ENCODE measurements at places on chromosomes 1 and 21. TPM values are rescaled to one million over a fixed set of nuclear protein-coding genes. Genes with fewer than 3 reads are reported as not detected.

GRCh38 chr1:10824821-10825540 is 28.5 kb upstream of the CASZ1 start:
- peaks cover 23% of the 10 kb centered on the region for H3K4me1 ChIP-seq
- H3K36me3 ChIP-seq = no peaks in the 10 kb centered on the region
- H3K27me3 ChIP-seq = no peaks in the 10 kb centered on the region
- peak overlapping the region; percentile 33 for H3K4me3 ChIP-seq
- peak overlapping the region; percentile 83 for H3K27ac ChIP-seq

- DNase-seq = no peak
- no peak overlapping the region for H3K4me3 ChIP-seq
- H3K27ac ChIP-seq = no peak overlapping the region
- H3K36me3 ChIP-seq = no peaks in the 10 kb centered on the region
- H3K27me3 ChIP-seq = no peaks in the 10 kb centered on the region
Observed at GRCh38 chr1:111569913-111570312, 49.7 kb upstream of the RAP1A start.

DNA sequence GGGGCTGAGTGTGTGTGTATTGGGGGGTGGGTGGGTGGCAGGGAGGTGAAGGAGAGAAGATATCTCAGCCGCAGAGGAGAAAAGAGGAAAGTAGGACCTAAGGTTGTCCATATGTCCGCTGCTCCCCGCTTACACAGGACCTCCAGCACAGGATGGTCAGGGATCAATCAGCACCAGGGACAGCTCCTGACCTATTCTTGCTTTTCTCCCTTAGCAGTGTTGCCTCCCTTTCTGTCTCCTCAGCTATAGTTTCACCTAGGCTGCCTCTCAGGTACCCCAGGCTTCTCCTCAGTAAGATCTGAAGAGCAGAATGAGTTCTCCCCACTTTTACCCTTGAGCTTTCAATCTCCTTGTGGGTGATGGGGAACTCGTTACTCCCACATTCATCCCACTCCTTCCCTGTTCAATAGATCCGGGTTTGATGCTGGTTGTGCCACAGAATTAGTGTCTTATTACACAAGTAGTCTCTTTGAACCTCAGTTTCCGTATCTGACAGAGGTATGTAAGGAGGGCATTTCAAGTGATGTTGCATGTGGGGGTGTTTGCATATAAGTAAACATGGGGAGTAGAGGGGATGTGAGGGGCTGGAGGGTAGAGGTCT is 1.4 kb upstream of the DPH2 start:
- peaks cover 14% of the 10 kb centered on the region for H3K4me1 ChIP-seq
- peaks cover 8% of the 10 kb centered on the region for H3K36me3 ChIP-seq
- H3K27ac ChIP-seq = no peak overlapping the region
- H3K4me3 ChIP-seq = no peak overlapping the region
- no peaks in the 10 kb centered on the region for H3K27me3 ChIP-seq

- H3K4me3 ChIP-seq = no peak overlapping the region
- H3K36me3 ChIP-seq = no peaks in the 10 kb centered on the region
- H3K27ac ChIP-seq = peak overlapping the region; percentile 8
- H3K27me3 ChIP-seq = no peaks in the 10 kb centered on the region
- H3K4me1 ChIP-seq = no peaks in the 10 kb centered on the region
Observed at GRCh38 chr1:25688390-25689119, 72.0 kb downstream of the MAN1C1 start.

DNA sequence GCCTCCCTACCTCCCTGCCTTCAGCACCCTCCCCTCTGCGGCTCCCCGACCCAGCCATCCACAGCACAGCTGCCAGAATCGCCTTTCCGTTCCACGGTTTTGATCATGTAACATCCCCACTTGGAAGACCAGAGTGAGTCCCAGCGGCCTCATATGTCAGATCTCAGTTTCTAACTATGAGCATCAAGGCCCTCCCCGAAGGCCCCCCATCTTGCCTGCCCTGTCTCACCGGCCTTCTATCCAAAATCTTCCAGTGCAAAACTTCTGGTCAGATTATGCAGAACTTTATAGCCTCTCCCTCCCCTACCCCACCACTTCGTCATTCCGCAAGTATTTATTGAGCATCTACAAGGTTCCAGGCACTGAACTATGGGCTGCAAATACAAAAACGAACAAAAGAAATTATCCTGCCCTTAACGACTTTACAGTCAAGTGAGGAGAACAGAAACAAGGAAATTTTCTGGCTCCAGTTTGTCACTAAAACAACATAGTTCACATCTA is 20.3 kb upstream of the LMX1A start:
- peaks cover 17% of the 10 kb centered on the region for H3K4me1 ChIP-seq
- H3K4me3 ChIP-seq = peak overlapping the region; percentile 67
- H3K27ac ChIP-seq = peak overlapping the region; percentile 85
- DNase-seq = no peak

DNA sequence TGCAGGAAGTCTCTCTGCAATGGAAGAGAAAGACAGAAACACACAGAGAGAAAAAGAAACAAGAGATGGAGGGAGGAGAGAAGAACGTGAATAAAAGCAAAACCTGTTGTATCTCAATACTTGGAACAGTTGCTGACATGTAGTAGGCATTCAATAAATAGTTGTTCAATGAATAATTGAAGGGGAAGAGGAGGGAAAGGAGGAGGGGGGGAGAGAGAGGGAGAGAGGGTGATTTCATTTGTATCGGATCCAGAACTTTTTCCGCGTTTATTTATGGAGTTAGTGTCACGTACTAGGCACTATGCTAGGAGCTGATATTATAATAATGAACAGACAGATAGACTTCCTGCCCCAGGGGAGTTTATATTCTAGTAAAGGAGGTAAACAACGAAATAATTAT is 144.1 kb downstream of the OMA1 start:
- H3K4me1 ChIP-seq = no peaks in the 10 kb centered on the region
- H3K4me3 ChIP-seq = no peak overlapping the region
- no peaks in the 10 kb centered on the region for H3K36me3 ChIP-seq
- no peak for DNase-seq

- H3K27me3 ChIP-seq = no peaks in the 10 kb centered on the region
- no peak for DNase-seq
- peaks cover 48% of the 10 kb centered on the region for H3K36me3 ChIP-seq
- no peaks in the 10 kb centered on the region for H3K4me1 ChIP-seq
- no peak overlapping the region for H3K4me3 ChIP-seq
Observed at GRCh38 chr21:46211786-46212720, 16.5 kb downstream of the LSS start.

GRCh38 chr1:110328274-110328673 is 10.9 kb upstream of the RBM15 start:
- no peak overlapping the region for H3K4me3 ChIP-seq
- no peak overlapping the region for H3K27ac ChIP-seq
- no peak for DNase-seq
- no peaks in the 10 kb centered on the region for H3K27me3 ChIP-seq
- no peaks in the 10 kb centered on the region for H3K4me1 ChIP-seq

DNA sequence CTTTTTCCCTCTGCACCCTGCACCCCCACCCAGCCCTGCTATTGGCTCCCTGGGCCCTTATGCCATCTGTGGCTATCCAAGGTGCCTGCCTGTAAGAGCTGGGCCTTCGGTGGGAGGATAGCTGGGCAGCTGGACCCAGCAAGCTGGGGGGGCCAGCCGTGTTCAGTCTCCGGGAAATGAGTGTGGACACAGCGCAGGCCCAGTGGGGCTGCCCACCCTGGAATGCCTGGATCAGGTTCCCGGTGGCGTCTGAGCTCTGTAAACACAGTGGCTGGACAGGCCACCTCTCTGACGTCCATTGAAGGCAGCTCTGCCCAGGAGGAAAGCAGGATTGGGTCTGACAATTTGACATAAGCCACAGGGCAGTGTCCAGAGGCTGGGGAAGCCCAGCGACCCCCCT is 127.8 kb downstream of the FOXD2 start:
- H3K4me3 ChIP-seq = no peak overlapping the region
- peaks cover 19% of the 10 kb centered on the region for H3K4me1 ChIP-seq
- no peak for DNase-seq
- H3K36me3 ChIP-seq = no peaks in the 10 kb centered on the region

- H3K36me3 ChIP-seq = no peaks in the 10 kb centered on the region
- no peak overlapping the region for H3K4me3 ChIP-seq
- peaks cover 25% of the 10 kb centered on the region for H3K4me1 ChIP-seq
- H3K27ac ChIP-seq = no peak overlapping the region
- H3K27me3 ChIP-seq = no peaks in the 10 kb centered on the region
Observed at GRCh38 chr1:228154670-228155571, 5.2 kb downstream of the GJC2 start.

GRCh38 chr1:20184481-20184900 is 1.4 kb upstream of the UBXN10 start:
- DNase-seq = no peak
- H3K4me3 ChIP-seq = no peak overlapping the region
- no peaks in the 10 kb centered on the region for H3K27me3 ChIP-seq
- H3K27ac ChIP-seq = no peak overlapping the region
- H3K4me1 ChIP-seq = peaks cover 18% of the 10 kb centered on the region

- peaks cover 11% of the 10 kb centered on the region for H3K27me3 ChIP-seq
- no peak for DNase-seq
- no peaks in the 10 kb centered on the region for H3K36me3 ChIP-seq
- no peak overlapping the region for H3K4me3 ChIP-seq
- H3K4me1 ChIP-seq = no peaks in the 10 kb centered on the region
- no peak overlapping the region for H3K27ac ChIP-seq
Observed at GRCh38 chr1:34746785-34747637, 7.8 kb upstream of the GJB5 start.

GRCh38 chr1:50109647-50110075 is 941 bp downstream of the ELAVL4 start:
- H3K27me3 ChIP-seq = no peaks in the 10 kb centered on the region
- DNase-seq = no peak
- H3K4me1 ChIP-seq = peaks cover 5% of the 10 kb centered on the region
- no peaks in the 10 kb centered on the region for H3K36me3 ChIP-seq
- no peak overlapping the region for H3K27ac ChIP-seq
- no peak overlapping the region for H3K4me3 ChIP-seq

- no peak overlapping the region for H3K4me3 ChIP-seq
- DNase-seq = no peak
- no peaks in the 10 kb centered on the region for H3K27me3 ChIP-seq
- H3K36me3 ChIP-seq = no peaks in the 10 kb centered on the region
- H3K4me1 ChIP-seq = no peaks in the 10 kb centered on the region
- H3K27ac ChIP-seq = no peak overlapping the region
Observed at GRCh38 chr21:34185026-34185750, 111.8 kb downstream of the MRPS6 start.

GRCh38 chr1:160429125-160429561 is 28.8 kb downstream of the VANGL2 start:
- DNase-seq = no peak
- H3K4me1 ChIP-seq = peaks cover 7% of the 10 kb centered on the region
- no peak overlapping the region for H3K27ac ChIP-seq
- H3K27me3 ChIP-seq = no peaks in the 10 kb centered on the region
- H3K4me3 ChIP-seq = no peak overlapping the region

DNA sequence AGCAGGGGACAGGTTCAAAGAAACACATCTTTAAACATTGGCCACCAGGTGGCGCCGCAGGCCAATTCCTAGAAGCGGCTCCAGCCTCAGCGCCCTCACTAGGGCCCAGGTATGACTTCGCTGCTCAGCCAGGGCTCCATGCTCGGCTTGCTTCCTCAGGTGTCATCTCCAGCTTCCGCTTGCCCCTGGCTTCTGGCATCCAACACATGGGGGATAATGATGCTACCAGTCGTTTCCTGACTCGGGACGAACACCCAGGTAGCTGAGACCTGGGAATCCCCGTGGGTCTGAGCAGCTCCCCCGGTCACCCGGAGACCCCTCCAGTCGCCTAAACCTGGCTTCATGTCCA is 8.5 kb upstream of the MEX3A start:
- H3K4me1 ChIP-seq = peaks cover 14% of the 10 kb centered on the region
- H3K27me3 ChIP-seq = no peaks in the 10 kb centered on the region
- H3K4me3 ChIP-seq = no peak overlapping the region
- no peak overlapping the region for H3K27ac ChIP-seq
- DNase-seq = no peak

GRCh38 chr1:76142771-76143540 is 68.4 kb downstream of the ST6GALNAC3 start:
- no peak for DNase-seq
- H3K4me1 ChIP-seq = peaks cover 18% of the 10 kb centered on the region
- no peak overlapping the region for H3K27ac ChIP-seq
- no peaks in the 10 kb centered on the region for H3K36me3 ChIP-seq
- H3K4me3 ChIP-seq = no peak overlapping the region
- H3K27me3 ChIP-seq = no peaks in the 10 kb centered on the region

DNA sequence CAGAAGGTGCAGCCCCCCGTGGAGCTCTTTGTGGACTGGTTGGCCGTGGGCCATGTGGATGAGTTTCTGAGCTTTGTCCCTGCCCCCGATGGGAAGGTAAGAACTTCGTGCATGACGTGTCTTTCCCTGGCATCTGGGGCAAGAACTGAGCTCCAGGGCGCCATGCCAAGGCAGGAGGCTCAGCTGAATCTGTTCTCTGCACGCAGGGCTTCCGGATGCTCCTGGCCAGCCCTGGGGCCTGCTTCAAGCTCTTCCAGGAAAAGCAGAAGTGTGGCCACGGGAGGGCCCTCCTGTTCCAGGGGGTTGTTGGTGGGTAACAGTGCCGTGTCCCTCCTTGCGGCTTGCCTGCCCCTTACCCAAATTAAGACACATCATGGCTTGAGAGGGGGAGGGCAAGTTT is 27.7 kb downstream of the PADI3 start:
- H3K27ac ChIP-seq = no peak overlapping the region
- H3K4me1 ChIP-seq = peaks cover 2% of the 10 kb centered on the region
- no peak for DNase-seq
- H3K27me3 ChIP-seq = no peaks in the 10 kb centered on the region

DNA sequence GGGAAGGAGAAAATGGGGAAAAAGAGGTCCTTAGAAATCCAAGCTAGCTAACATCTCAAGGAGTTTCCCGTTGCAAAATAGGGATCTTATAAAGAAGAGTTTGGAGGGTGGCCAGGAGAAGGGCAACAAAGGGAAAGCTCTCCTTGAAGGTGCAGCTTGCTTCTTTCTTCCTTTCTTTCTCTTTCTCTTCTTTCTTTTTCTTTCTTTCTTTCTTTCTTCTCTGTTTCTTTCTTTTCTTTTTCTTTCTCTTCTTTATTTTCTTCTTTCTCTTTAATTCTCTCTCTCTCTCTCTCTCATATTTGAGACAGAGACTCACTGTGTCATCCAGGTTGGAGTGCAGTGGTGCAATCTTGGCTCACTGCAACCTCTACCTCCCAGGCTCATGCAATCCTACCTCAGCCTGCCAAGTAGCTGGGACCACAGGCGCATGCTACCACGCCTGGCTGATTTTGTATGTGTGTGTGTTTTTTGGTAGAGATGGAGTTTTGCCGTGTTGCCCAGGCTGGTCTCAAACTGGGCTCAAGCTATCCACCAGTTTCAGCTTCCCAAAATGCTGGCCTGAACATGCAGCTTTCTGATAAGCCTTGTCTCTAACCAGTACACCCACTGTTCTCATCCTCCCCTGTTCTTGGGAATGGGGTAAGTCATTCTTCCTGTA is 44.4 kb downstream of the RNF11 start:
- no peak overlapping the region for H3K27ac ChIP-seq
- H3K4me3 ChIP-seq = no peak overlapping the region
- no peaks in the 10 kb centered on the region for H3K27me3 ChIP-seq
- no peaks in the 10 kb centered on the region for H3K36me3 ChIP-seq
- DNase-seq = no peak

GRCh38 chr1:221002601-221003000 is 123.4 kb downstream of the HLX start:
- no peaks in the 10 kb centered on the region for H3K4me1 ChIP-seq
- no peaks in the 10 kb centered on the region for H3K36me3 ChIP-seq
- H3K4me3 ChIP-seq = no peak overlapping the region
- no peaks in the 10 kb centered on the region for H3K27me3 ChIP-seq
- no peak for DNase-seq

NCF2 gene
- 8.1 TPM for total RNA-seq

CTH gene
- 3.2 TPM for total RNA-seq

ABCA4 gene
- total RNA-seq = 0.18 TPM

FLAD1 gene
- total RNA-seq = 21.5 TPM

KRTAP19-3 gene
- not detected for total RNA-seq

CRYBG2 gene
- 305 TPM for total RNA-seq

All from esophagus squamous epithelium (tissue), 5 donors.